ENCODE measurements at places on chromosomes 11 and 22. TPM values are rescaled to one million over a fixed set of nuclear protein-coding genes. Genes with fewer than 3 reads are reported as not detected.
A peak's percentile ranks its signal among the peaks of the same experiment; 100 is the strongest.

BATF2 gene
- 1.0 TPM for total RNA-seq

ESAM gene
- 3.6 TPM for total RNA-seq

NLRP14 gene
- total RNA-seq, result 0.12 TPM

OR5P2 gene
- 0.26 TPM for total RNA-seq

RTN4RL2 gene
- total RNA-seq, result 10.4 TPM

ROM1 gene
- 1.4 TPM for total RNA-seq

PRODH gene
- 16.1 TPM for total RNA-seq

- H3K4me1 ChIP-seq, result no peaks in the 10 kb centered on the region
- no peak for DNase-seq
- H3K27ac ChIP-seq, result no peak overlapping the region
- no peak overlapping the region for H3K4me3 ChIP-seq
- H3K36me3 ChIP-seq, result no peaks in the 10 kb centered on the region
These were observed 43.6 kb upstream of the DBX1 start for GRCh38 chr11:20203831-20204230.

GRCh38 chr11:118610773-118611432 lies 3.5 kb downstream of the PHLDB1 start:
- peaks cover 42% of the 10 kb centered on the region for H3K4me1 ChIP-seq
- H3K4me3 ChIP-seq, result peak overlapping the region; percentile 71
- H3K27me3 ChIP-seq, result peaks cover 42% of the 10 kb centered on the region
- H3K36me3 ChIP-seq, result no peaks in the 10 kb centered on the region
- H3K27ac ChIP-seq, result peak overlapping the region; percentile 49
- peak; percentile 87 for DNase-seq

DNA sequence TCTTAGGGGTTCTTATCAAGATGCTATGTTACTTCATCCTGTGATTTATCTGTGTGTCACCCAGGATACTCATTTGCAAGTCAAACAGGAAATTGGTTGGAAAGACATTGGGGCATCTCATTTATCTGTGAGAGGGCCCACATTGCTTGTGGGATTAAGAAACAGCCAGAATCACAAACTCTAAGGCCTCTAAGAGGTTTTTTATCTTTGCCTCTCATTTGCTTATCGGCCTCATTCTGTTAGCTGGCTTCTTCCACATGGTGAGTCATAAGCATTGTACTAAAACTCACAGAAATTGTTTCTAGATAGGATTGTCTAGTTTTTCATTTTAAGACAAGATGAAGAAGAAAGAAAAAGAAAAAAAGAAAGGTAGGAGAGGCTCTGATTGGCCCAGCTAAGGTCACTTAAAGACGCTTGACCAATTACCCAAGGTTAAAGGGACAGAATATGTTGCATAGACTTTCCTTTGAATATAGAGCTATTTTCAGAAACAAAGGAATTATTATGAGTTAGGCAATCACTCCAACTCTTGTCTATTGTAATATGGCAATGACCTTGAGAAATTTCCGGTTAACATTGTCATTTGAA lies 121.9 kb downstream of the ARHGAP42 start:
- peak overlapping the region; percentile 54 for H3K27ac ChIP-seq
- H3K36me3 ChIP-seq, result peaks cover 6% of the 10 kb centered on the region
- H3K27me3 ChIP-seq, result no peaks in the 10 kb centered on the region
- peaks cover 13% of the 10 kb centered on the region for H3K4me1 ChIP-seq

DNA sequence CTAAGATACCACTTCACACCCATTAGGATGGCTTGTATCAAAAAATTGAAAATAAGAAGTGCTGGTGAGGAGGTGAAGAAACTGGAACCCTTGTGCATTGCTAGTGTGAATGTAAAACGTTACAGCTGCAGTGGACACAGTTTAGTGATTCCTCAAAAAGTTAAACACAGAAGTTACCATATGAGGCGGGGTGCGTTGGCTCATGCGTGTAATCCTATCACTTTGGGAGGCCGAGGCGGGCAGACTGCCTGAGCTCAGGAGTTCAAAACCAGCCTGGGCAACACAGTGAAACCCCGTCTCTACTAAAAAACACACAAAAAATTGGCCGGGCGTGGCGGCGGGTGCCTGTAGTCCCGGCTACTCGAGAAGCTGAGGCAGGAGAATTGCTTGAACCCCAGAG lies 43.5 kb downstream of the SGSM3 start:
- peaks cover 18% of the 10 kb centered on the region for H3K36me3 ChIP-seq
- no peak for DNase-seq
- no peak overlapping the region for H3K4me3 ChIP-seq

DNA sequence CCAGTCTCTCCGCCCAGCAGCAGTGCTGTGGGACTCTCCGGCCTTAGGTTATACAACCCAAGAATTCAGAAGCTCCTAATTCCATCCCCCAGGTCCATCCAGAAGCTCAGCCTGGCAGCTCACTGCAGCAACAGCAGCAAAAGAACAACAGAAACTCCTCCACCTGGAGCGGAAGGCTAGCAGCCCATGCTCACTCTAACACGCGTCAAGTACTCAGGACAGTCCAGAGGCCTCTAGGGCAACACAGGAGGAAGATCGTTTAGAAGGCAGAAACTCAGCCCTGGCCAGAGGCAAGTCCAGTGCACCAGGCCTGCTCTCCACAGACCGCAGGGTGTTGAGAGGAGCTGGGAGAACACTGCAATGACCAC lies 17.1 kb downstream of the PLA2G6 start:
- H3K36me3 ChIP-seq, result peaks cover 12% of the 10 kb centered on the region
- H3K4me3 ChIP-seq, result peak overlapping the region; percentile 8
- DNase-seq, result no peak
- H3K27me3 ChIP-seq, result no peaks in the 10 kb centered on the region
- H3K4me1 ChIP-seq, result peaks cover 29% of the 10 kb centered on the region

DNA sequence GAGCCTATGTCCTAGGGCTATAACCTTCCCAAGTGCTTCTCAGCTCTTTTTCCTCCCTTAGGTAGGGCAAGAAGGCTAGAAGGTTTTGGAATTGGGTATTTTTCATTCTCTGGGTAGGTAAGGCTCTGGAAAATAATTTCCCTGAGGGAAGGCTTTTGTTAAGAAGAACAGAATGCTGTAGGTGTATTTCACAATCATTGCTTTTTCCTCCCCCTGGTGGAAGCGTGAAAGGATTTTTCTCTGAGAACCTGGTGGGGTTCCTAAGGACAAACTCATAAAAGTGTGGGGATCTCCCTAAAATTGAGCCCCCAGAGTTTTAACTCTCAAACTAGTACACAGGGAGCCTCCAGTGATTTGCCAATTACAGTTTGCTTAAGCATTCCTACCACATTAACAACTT lies 41.1 kb upstream of the NARS2 start:
- H3K27me3 ChIP-seq, result no peaks in the 10 kb centered on the region
- no peak overlapping the region for H3K4me3 ChIP-seq
- no peak for DNase-seq

GRCh38 chr22:37575490-37576003 lies 4.3 kb downstream of the LGALS2 start:
- H3K27ac ChIP-seq, result no peak overlapping the region
- H3K4me1 ChIP-seq, result peaks cover 5% of the 10 kb centered on the region
- H3K36me3 ChIP-seq, result no peaks in the 10 kb centered on the region
- no peaks in the 10 kb centered on the region for H3K27me3 ChIP-seq

DNA sequence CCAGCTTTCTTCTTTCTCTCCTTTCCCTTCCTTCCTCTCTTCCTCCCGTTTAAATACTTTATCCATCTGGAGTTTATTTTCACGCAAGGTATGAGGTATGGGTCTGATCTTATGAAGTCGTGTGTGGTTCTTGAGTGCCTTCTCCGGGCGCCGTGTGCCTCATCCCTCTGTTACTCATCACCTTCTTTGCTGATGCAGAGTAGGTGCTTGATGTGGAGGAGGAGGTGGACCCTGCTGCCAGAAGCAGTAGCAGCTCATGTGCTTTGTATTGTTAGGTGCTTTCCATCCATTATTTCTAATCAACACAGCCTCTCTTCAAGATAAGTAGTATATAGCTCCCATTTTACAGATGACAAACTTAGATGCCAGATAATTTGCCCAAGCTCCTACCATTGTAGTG lies 47.0 kb downstream of the TNRC6B start:
- H3K27me3 ChIP-seq, result no peaks in the 10 kb centered on the region
- H3K27ac ChIP-seq, result no peak overlapping the region
- no peak overlapping the region for H3K4me3 ChIP-seq
- peaks cover 26% of the 10 kb centered on the region for H3K36me3 ChIP-seq
- H3K4me1 ChIP-seq, result peaks cover 33% of the 10 kb centered on the region
- DNase-seq, result no peak

DNA sequence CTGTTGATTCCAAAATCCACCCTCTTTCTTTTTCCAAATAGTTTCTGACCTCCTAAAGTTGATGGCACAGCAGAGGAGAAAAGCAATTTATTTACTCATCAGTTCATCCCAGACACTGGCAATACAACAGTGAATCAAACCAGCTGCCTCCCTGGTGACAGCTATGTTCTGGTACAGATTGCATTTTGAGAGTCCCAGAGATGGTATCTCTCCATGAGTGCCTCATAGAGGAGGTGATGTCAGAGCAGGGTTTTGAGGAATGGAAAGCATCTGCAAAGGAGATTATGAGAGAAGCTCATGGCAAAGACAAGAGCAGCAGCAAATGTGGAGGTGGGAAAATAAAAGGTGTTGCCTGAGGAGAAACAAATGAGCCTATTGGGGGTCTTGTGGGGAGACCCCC lies 377.2 kb downstream of the MN1 start:
- H3K4me3 ChIP-seq, result no peak overlapping the region
- no peaks in the 10 kb centered on the region for H3K36me3 ChIP-seq
- H3K27me3 ChIP-seq, result peaks cover 7% of the 10 kb centered on the region
- H3K27ac ChIP-seq, result no peak overlapping the region
- H3K4me1 ChIP-seq, result peaks cover 6% of the 10 kb centered on the region
- no peak for DNase-seq

GRCh38 chr11:130465263-130465662 lies 16.8 kb downstream of the ADAMTS15 start:
- H3K27ac ChIP-seq, result no peak overlapping the region
- H3K4me1 ChIP-seq, result no peaks in the 10 kb centered on the region
- peaks cover 2% of the 10 kb centered on the region for H3K27me3 ChIP-seq
- peaks cover 3% of the 10 kb centered on the region for H3K36me3 ChIP-seq
- DNase-seq, result no peak

GRCh38 chr11:95760941-95761340 lies 28.6 kb downstream of the FAM76B start:
- no peak overlapping the region for H3K27ac ChIP-seq
- H3K4me3 ChIP-seq, result no peak overlapping the region
- H3K27me3 ChIP-seq, result peaks cover 3% of the 10 kb centered on the region

GRCh38 chr11:108858622-108859021 lies 193.8 kb downstream of the DDX10 start:
- H3K27me3 ChIP-seq, result no peaks in the 10 kb centered on the region
- DNase-seq, result no peak
- H3K27ac ChIP-seq, result no peak overlapping the region

DNA sequence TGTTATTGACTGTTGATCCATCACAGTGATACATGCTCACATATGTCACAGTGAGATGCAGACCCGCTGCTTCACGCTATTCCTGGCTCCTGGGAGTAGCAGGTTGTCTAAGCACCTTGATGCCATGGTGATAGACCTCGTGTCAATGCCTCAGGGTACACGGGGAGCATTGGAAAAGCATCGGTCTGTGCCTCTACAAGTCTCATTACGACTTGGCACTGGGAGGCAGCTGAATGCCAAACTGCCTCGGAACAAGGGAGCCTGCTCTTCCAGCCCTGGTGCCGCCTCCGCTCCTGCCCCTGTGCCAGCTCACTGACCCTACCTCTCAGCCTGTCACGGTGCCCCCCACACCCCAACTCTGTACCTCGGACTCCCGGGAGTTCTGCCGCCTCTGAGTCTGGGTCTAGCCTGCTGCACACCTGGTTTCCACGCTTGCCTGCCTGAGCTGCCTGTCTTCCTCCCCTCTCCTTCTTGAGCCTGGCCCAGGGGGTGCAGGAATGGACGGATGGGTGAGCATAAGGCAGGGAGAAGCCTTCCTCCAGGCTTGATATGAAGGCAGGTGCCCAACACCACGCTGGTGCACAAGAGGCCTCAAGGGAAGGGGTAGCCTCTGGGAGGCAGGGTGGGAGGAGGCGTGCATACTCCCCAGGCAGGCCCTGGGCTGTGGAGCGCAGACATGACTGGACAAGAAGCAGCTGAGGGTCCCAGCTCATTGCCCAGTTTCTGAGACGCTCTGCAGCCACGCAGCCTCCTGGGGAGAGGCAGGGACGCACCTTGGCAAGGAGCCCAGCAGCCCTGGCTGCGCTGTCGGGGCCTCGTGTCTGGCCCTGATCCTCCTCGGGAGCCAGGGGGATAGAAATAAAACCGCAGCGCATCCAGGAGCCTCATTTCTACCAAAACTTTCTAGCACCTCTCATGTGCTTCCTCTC lies 1.8 kb upstream of the NFAM1 start:
- peaks cover 38% of the 10 kb centered on the region for H3K4me1 ChIP-seq
- no peak for DNase-seq
- H3K36me3 ChIP-seq, result no peaks in the 10 kb centered on the region
- H3K27me3 ChIP-seq, result peaks cover 25% of the 10 kb centered on the region
- H3K4me3 ChIP-seq, result no peak overlapping the region

GRCh38 chr11:104856607-104857006 lies 41.7 kb downstream of the CASP12 start:
- H3K27me3 ChIP-seq, result no peaks in the 10 kb centered on the region
- no peak overlapping the region for H3K4me3 ChIP-seq
- H3K36me3 ChIP-seq, result peaks cover 4% of the 10 kb centered on the region
- H3K27ac ChIP-seq, result no peak overlapping the region
- no peak for DNase-seq
- peaks cover 14% of the 10 kb centered on the region for H3K4me1 ChIP-seq
